ENCODE measurements at places on chromosomes 5 and 9. TPM values are rescaled to one million over a fixed set of nuclear protein-coding genes. Genes with fewer than 3 reads are reported as not detected.

Gene SLC6A19
- not detected for total RNA-seq

DNA sequence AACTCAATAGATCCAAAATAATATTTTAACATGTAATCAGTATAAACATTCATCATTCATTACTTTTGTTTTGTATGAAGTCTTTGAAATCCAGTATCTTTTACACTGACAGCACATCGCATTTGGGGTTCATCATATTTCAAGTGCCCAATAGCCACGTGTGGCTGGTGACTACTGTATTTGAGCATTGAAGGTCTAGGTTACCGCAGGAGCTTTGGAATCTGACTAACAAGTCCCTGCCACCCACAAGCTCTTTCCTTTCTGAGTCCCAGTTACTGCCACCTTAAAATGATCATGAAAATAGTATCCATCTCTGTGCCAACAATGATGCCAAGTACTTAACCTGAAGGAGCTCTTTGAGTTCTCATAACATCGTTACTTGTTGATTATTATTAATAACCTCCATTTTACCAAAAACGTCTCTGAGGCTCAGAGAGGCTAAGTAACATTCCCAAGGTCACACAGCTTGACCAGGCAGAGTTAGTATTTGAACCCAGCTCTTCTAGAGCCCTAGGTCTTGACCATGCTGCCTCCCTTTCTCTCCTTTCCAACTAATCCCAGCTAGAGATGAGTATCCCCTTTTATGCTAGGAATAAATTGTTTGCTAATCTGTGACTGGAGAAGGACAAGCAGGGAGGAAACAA, 24.2 kb downstream of the ARHGEF37 start:
- no peaks in the 10 kb centered on the region for H3K36me3 ChIP-seq
- no peak overlapping the region for H3K4me3 ChIP-seq
- no peaks in the 10 kb centered on the region for H3K27me3 ChIP-seq

Gene GABRA6
- total RNA-seq, result not detected

Gene MYORG
- total RNA-seq, result 0.13 TPM

- H3K4me1 ChIP-seq, result peaks cover 16% of the 10 kb centered on the region
- DNase-seq, result no peak
- peaks cover 73% of the 10 kb centered on the region for H3K27me3 ChIP-seq
- no peak overlapping the region for H3K4me3 ChIP-seq
- H3K36me3 ChIP-seq, result no peaks in the 10 kb centered on the region
These were observed 89.1 kb upstream of the NFIB start for GRCh38 chr9:14403081-14403480.

DNA sequence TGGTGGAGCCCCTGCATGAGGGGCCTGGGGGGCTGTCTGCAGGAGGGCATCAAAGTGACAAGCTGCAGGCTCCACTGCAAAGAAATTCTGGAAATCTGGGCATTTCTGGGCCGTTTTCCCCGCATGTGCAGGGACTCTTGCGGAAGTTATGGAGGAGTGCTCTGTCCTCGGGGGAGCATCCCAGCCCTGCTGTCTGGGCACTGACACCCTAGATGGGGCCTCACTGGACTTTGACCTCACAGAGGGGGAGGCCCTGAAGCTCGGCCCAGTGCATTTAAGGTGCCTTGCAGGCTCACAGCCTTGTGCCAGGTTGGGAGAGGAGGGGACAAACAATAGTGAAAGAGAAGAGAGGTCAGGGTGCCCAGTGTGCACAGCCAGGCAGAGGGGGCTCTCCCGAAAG, 35.4 kb downstream of the LHX3 start:
- no peak overlapping the region for H3K4me3 ChIP-seq
- DNase-seq, result no peak
- H3K36me3 ChIP-seq, result no peaks in the 10 kb centered on the region
- H3K4me1 ChIP-seq, result no peaks in the 10 kb centered on the region
- H3K27me3 ChIP-seq, result peaks cover 29% of the 10 kb centered on the region
- no peak overlapping the region for H3K27ac ChIP-seq

GRCh38 chr9:42386477-42386876, 203.0 kb downstream of the SPATA31A6 start:
- no peak for DNase-seq
- H3K27me3 ChIP-seq, result no peaks in the 10 kb centered on the region
- H3K36me3 ChIP-seq, result no peaks in the 10 kb centered on the region
- H3K4me3 ChIP-seq, result no peak overlapping the region

DNA sequence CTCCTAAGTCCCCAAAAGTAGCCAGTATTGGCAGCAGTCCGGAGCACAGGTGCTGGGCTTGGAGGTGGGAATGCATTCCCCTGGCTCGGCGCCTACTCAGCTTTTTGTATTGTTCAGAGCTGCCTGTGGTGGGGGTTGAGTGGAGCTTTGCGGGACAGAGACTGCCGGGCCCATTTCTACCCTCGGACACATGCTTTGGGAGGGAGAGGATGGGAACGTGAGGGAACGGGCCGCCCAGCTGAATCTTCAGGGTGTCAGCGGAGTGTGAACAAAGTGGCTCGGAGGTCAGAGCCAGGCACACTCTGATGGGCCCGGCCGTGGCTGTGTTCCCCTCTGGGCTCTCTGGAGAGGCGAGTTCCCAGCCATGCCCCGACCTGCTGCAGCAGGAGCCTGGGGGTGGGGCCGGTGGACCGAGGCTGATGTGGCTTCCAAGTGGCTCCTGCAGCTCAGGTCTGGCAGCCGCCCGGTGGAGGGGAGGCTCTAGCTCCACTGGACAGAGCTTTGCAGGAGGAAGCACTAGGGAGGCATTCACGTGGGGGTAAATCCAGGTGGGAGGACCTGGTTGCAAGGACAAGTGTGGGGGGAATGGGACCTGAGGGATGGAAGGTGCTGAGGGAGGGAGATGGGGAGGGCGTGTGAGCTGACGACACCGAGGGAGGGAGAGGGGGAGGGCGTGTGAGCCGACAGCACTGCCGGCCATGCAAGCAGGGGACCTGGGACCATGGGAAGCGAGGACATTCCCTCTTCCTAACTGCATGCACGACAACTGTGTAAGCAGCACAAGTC, 31.1 kb upstream of the SLC6A3 start:
- H3K27ac ChIP-seq, result no peak overlapping the region
- no peak for DNase-seq
- no peak overlapping the region for H3K4me3 ChIP-seq
- H3K36me3 ChIP-seq, result peaks cover 20% of the 10 kb centered on the region

Gene MORN5
- total RNA-seq, result not detected

Gene HAVCR2
- total RNA-seq, result not detected

- H3K27ac ChIP-seq, result no peak overlapping the region
- H3K36me3 ChIP-seq, result no peaks in the 10 kb centered on the region
- peak; percentile 29 for DNase-seq
- H3K4me1 ChIP-seq, result no peaks in the 10 kb centered on the region
- H3K27me3 ChIP-seq, result no peaks in the 10 kb centered on the region
These were observed 29.2 kb downstream of the PTPN3 start for GRCh38 chr9:109468927-109469326.

GRCh38 chr5:169148138-169148740, 152.7 kb downstream of the SLIT3 start:
- peaks cover 12% of the 10 kb centered on the region for H3K4me1 ChIP-seq
- H3K27ac ChIP-seq, result no peak overlapping the region
- no peaks in the 10 kb centered on the region for H3K36me3 ChIP-seq

DNA sequence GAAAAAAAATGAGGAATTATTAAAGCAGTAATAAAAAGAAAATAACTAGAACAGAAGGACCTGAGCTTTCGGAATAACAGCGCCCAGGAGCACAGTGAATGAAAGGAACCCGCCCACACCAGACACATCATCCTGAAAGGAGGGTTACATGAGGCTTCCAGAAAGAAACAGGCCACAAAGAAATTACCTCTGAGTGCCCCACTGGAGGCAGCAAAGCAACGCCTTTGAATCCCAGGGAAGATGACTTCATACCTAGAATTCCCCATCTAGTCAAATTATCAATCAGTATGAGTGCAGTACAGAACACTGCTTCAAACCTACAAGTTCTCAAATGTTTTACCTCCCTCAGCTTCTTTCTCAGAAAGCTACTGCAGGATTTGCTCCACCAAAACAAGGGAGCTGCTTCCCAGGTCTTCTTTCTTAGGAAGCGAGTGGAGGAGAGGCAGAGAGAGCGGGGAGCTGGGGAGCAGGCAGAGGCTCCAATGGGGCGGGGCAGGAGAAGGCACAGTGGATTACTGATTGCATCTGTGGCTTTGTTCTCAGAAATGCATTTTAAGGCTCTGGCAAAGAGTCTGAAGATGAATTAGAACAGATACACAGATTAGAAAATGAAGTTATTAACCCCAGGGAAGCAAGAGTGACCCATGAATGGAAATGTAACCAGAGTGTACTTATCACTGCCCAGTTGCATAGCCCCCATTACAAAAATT, 87.1 kb downstream of the SEMA4D start:
- peak; percentile 17 for DNase-seq
- no peaks in the 10 kb centered on the region for H3K27me3 ChIP-seq
- H3K36me3 ChIP-seq, result no peaks in the 10 kb centered on the region
- H3K4me1 ChIP-seq, result no peaks in the 10 kb centered on the region

Gene PCDHGA10
- total RNA-seq, result 11.1 TPM

DNA sequence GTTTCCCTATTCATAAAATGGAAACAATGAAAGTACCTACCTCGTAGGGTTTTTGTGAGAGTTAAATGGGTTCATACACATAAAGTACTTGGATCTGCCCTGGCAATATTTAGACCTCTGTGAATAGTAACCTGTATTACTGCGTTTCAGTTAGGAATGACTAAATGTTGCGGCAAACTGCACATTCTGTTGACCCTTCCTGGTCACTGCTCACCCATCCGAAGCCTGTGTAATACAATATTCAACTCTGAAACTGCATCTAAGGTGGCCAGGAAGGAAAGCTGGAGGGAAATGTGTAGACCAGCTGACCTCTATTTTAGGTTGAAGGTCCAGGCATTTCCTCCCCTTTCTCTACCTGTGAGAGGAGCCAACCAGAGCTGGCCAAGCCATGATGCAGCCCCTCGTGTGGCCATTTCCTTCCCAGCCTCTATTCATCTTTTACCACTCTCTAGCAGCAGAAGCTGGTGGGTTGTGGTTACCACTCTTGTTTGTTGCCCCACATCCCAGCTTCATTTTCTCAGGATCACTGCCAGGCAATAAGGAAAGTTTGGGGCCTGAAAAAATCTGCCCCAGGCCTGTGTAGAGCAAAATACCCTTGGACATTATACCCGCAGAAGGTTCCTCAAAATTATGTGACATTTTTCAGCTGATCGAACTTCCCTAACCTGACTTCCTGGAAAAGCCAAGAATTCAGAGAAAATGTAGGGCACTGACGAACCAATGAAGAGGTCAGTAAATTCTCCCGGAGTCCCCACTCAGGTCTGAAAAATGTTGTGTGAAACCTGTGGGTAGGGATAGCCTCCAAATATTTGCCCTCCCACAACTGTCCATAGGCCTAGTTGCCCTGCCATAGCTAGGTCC, 20.5 kb upstream of the PDCD1LG2 start:
- no peak overlapping the region for H3K27ac ChIP-seq
- DNase-seq, result no peak
- no peaks in the 10 kb centered on the region for H3K27me3 ChIP-seq
- H3K4me1 ChIP-seq, result peaks cover 15% of the 10 kb centered on the region
- no peak overlapping the region for H3K4me3 ChIP-seq

Gene KLF4
- 28.7 TPM for total RNA-seq

Gene NUTM2G
- total RNA-seq, result not detected

DNA sequence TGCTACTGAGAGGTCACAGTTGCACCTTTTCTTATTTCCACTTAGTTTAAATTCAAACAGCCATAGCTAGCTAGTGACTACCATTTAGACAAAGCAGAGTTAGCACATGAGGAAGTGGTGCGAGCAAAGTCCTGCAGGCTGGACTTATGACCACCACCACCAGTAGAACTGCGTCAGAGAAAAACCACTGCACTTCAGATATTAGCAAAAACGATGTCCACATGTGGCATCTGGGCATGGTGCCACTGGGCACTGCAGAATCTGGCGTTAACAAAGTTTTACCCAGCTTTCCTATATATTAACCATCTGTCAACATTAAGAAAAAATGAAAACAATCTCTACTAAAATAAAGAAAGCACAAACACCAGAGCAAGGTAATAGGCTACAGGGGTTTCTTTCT, 80.1 kb downstream of the SPTLC1 start:
- H3K4me1 ChIP-seq, result peaks cover 5% of the 10 kb centered on the region
- no peak overlapping the region for H3K4me3 ChIP-seq
- peaks cover 22% of the 10 kb centered on the region for H3K36me3 ChIP-seq
- H3K27ac ChIP-seq, result no peak overlapping the region

Gene OBP2A
- total RNA-seq, result not detected

Gene PCDHA8
- total RNA-seq, result not detected

Gene CD14
- 6.1 TPM for total RNA-seq

GRCh38 chr9:7760014-7760415, 39.6 kb downstream of the DMAC1 start:
- no peaks in the 10 kb centered on the region for H3K4me1 ChIP-seq
- no peak overlapping the region for H3K27ac ChIP-seq
- H3K27me3 ChIP-seq, result no peaks in the 10 kb centered on the region
- no peaks in the 10 kb centered on the region for H3K36me3 ChIP-seq

Measured in GM23248 (cell line).